Kidney (tissue), 22 donors: ENCODE measurements at places on chromosomes 5 and 9.
A peak's percentile ranks its signal among the peaks of the same experiment; 100 is the strongest.

DNA sequence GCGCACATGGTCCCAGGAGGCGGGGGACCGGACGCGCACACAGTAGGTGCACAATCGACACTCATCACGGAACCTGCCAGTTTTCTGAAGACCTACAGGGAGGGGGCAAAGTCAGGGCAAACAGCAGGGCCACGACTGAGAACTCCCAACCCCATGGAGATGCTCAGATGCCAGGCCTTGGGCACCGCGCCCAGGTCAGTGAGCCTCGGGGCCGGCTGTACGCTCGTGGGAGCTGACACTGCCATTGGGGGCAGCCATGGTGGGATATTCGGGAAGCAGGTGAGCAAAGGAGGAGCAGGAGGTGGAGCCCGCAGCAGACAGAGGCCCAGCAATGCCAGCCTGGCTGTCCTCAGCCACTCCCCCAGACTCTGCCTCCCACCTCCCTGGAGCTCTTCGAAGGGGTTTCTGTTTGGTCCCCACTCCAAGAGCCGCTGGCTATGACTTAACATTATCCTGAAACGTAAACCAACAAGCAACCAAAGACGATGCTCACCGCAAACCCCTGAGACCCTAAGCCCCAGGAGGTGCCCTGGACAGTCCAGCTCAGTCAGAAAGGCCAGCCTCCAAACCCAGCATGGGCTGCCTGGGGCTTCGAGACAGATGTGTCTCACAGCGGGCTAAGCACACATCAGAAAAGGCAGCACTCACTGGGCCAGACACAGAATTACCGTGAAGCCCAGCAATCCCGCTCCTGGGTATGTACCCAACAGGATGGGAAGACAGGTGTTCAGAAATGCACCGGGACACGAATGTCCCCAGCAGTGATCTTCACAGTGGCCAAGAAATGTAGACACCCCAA, 78.4 kb downstream of the VAV2 start:
- no peak for DNase-seq

GRCh38 chr9:114373960-114374730, 13.6 kb downstream of the AKNA start:
- no peak for DNase-seq

DNA sequence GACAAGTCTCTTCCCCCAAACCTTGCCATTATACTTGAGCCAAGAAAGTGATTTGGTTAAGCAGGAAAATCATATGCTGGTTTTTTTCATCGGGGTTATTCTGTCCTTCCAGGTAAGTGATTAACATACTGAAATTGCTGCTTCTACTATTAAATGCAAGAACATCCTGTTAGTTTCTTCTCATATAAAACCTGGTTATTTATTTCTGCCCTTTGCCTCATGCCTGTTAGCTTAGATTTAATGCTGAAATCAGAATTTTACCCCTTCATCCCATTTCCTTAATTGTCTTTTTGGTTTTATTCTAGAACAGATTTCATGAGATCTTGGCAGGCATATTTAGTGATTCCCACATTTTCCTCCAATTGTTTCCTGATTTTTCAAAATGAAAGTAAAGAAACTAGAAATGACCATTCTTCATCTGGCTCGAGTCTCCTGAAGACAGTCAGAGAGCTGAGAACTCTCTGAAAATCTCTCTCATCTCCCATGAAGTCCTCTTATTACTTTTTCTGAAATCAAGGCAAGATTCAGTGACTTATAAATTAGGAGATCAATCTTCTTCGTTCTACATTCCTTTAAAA, 132.9 kb downstream of the NFIB start:
- no peak for DNase-seq

DNA sequence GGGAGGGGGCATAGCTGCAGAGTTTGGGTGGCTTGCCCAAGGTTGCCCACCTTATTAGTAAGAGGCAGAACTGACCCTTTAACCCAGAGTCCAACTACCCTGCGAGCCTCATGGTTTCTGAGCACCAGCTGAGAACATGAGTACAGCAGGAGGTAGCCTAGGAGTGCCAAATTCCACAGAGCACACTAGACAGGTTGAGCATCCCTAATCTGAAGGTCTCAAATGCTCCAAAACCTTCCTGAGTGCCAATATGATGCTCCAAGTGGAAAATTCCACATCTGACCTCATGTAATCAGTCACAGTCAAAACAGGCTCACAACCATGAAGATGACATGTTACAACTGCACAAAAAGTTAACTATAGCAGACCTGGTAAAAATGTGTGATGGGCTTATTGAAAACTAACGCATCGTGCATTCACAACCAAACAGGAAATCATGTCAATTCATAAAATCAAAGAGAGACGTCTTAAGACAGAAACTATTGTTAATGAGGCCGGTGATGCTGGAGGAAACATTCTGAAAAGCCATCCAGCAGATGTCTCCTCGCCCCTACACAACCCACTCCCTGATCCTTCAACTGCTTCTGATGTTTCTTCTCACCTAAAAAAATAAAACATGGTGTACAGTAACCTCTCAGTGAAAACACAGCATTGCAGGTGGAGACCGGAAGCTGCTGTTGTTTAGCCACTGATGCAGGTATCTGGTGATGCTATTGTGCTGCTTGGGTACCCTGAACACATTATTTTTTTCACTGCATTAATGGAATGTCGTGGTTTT, 25.0 kb downstream of the PTCH1 start:
- no peak for DNase-seq

- DNase-seq, result no peak
Observed at GRCh38 chr9:137149942-137150616, 11.1 kb downstream of the GRIN1 start.

DNA sequence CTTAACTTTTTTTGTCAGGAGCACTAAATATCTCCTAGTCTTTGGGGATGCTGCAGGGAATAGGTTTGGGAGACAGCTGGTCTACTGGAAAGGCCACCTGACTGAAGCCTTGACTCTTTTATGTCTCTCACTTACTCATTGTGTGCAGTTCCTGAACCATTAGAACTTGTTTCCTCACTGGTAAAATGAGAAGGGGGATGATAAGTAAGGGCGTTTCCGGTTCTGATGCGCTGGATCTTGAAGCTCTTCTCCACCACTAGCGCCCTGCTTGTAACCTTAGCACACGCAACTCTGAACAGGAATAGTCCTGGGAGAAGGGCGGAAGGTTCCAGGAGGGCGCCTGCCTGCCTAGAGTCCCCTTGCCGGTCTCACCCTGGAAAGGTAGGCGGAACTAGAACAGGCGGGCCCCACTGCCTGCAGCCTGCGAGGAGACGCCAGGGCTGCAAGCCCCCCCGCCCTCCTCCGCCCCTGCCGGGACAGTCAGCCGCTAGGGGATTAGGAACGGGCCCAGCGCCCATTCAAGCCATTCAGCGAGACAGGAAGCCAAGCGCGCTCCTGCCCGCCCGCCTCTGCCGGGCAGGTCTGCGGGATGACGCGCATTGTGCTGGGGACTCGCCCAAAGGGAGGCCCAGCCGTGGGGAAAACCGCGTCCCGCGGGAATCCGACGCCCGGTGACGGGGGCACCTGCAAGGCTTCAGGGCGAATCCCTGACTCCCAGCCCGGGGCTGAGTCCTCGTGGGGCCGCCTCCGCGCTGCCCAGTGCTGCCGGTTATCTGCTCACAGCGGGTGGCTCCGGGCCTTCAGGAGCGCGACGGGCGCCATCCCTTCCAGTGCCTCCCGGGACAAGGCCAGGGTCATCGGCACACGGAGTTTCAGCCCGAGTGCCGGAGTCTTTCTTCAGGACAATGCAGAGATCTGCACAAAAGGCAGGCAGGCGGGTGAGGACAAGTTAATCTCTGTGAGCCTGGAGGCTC, 44.0 kb upstream of the XPA start:
- peak; percentile 79 for DNase-seq

GRCh38 chr5:111069839-111070238, 1.7 kb upstream of the TSLP start:
- no peak for DNase-seq

GRCh38 chr9:121836366-121836885, 185.0 kb downstream of the DAB2IP start:
- DNase-seq, result peak; percentile 31

DNA sequence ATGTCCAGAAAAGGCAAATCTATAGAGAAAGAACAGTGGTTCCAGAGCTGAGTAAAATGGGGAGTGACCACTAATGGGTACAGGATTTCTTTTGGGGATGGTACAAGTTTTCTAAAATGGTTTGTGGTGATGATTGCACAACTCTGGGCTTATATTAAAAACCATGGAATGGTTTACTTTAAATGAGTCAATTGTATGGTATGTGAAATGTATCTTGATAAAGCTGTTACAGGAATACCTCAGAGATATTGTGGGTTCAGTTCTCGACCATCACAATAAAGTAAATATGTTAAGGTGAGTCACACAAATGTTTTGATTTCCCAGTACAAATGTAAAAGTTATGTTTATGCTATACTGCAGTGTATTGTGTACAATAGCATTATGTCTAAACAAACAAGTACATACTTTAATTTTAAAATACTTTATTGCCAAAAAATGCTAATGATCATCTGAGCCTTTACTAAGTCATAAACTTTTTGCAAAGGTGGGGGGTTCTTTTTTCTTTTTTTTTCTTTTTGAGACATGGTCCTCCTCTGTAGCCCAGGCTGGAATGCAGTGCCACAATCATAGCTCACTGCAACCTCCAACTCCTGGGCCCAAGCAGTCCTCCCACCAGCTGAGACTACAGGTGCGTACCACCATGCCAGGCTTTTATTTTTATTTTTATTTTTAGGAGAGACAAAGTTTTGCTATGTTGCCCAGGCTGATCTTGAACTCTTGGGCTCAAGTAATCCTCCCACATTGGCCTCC, 65.9 kb downstream of the SHOC1 start:
- no peak for DNase-seq

- peak; percentile 96 for DNase-seq
Observed at GRCh38 chr9:75087824-75088645, at the start of the genes NMRK1 and OSTF1. NMRK1 (minus strand) TSS chr9:75088155; CDS start chr9:75083115, 5,040 bp downstream. OSTF1 (plus strand) TSS chr9:75088514; CDS start chr9:75088693, 179 bp downstream.

DNA sequence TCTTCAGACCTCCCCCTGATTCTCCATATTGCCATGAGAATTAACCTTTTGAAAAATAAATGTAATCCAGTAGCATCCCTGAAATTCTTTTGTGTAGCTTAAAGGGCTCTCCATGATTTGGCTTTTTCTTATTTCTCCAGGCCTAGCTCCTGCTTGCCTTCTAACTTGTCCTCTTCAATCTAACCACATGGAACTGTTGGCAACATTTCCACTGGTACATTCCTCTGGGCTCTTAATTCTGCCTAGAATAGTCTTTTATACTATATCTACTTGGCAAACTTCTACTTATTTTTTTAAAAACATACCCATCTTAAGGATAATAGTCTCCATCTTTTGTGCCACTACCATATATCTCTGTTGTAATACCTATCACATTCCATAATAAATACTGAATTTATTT, 54.1 kb downstream of the GNG10 start:
- DNase-seq, result no peak

DNA sequence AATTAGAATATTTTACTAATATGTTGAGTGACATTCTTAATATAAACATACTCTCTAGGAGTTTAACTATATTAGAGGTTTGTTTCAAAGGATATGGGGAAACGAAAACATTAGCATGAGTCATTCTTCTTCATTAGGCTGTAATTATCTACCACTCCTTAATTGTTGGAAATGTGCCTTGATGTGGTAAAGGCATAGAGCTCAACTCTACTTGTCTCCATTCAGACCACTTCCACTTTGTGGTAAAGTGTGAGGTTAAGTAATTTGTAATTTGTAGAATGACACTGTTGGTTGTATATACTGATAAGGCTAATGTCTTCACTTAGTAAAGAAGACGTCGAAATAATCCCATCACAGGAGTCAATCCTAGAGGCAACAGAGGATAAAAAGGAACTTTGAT, 58.1 kb downstream of the HAPLN1 start:
- DNase-seq, result no peak

DNA sequence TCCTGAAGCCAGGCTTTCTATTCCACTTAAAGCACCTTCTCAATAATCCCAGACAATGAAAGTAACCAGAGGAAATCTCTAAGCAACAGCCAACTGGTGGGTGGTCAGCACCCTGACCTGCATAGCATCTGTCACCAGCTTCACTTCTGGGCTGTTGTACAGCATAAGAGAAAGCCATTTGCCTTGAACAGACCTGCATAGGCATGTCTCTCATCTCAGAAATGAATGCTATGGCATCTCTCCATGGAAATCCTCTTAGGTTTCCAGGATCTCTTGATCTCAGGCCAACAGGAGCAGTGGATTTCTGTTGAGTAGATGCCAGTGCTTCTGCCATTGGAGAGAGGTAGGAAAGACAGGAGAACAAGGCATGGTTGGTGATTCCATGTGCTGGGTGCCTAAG, 213.6 kb downstream of the GRIA1 start:
- no peak for DNase-seq

GRCh38 chr5:93076096-93076495, 504.9 kb downstream of the NR2F1-AS1 start:
- DNase-seq, result no peak

GRCh38 chr9:101050650-101051049, 22.1 kb downstream of the PLPPR1 start:
- no peak for DNase-seq

DNA sequence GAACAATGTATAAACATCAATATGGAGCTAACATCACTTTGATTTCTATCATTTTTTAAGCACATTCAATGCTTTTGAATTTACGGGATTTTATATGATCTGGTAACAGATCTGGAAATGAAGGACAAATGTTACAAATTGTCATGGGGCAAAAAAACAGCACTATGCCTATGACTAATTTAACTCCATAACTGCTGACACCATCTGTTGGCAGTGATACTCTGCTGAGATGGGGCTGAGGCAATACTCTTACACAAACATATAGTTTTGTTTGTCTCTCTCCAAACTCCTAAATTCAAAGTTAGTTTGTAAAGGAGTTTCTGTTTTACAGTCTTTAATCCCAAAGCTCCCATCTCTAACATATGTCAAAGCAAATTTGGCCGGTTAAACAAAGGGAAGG, 132.5 kb upstream of the FER start:
- DNase-seq, result no peak

DNA sequence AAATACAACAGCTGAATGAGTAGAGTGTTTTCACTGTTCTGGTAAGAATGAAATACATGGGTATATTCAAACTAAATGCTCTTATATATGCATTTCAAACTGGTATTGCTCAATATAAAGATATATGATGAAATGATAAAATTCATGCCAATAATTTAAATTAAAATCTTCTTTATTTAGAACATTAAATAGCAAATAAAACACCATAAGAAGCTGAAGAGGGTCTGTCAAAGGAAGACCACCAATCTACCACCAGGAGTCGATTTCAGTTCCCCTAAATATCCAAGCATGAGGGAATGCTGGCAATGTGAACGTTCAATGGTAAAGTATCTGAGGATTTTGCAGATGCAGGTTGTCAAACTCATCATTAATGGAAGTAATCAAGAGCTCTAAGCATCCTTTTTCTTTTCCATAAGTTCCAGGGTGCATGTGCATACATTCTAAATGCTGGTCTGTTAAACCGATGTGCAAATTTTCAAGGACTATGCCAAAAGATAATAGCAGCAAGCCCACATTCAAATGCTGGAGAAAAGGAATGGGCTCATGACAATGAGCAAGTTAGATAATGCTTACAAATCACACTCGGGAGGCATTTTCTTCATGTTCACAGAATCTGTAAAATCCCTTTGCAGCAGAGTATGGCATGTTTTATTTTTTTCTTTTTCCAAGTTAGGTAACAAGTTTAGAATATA, 118.8 kb upstream of the MTAP start:
- no peak for DNase-seq
